ENCODE measurements at places on chromosomes 6 and 20.
A peak's percentile ranks its signal among the peaks of the same experiment; 100 is the strongest.

GRCh38 chr6:36949636-36950035 is 4.9 kb upstream of the PI16 start:
- DNase-seq, result no peak

DNA sequence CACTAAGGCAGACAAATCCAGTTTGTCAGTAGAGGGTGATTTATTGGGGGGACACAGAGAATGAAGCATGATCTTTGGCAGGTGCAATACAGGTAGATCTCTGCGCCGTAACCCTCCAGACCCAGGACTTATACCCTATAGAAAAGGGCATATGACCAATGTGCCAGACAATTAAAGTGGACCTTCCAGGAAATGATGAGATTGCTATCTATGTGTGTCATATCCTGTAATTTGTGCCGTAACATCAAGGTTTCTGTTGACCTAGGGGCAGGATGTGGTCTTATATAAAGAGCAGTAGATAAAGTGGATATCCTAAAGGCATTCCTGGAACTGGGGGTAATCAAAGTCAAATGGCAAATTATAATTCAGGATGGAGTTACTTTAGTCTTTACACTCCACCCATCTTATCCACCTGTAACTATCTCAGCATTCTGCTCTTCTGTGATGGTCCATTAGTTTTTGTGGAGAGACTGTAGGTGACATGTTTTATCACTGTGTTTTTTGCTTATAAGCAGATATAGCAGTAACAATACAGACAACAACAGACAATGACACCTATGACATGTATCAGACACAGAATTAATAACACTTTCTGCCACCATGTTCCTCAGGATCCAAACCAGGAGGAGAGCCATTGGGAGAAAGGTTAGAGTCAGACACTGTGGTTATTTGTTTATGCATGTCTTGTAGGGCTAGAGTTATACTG is 43.1 kb upstream of the ZNF337 start:
- no peak for DNase-seq

DNA sequence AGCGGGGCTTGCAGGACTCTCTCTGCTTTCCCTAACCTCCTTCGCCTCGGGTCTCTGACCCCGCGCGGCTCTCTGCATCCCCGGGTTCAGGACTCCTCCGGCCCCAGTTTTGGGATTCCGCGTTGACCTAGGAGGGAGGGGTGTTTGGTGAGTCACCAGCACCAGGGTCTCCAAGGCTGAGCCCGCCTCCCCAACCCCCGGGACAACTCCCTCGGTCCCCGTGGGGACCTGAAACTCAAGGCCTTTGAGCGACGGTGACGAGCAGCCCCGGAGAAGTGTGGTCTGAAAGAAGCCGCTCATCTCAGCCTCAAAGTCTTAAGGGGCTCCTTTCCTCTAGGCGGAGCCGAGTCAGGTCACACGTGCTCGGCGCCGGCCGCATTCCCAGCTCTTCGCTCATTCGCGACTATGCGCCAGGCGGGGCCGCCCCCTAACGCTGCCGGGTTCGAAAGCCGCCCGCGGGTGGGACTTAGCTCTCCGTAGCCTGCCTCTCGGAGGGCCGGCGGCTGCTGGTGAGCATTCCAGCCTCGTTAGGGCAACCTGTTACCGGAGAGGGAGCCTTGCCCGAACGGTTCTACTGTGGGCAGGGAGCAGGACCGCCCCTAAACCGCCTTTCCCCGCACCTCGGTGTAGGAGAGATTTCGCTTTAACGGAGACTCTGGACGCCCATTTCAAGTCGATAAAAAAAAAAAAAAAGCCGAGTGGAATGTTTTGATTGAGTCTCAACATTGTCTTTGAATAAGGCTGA is 3.0 kb upstream of the PRDM13 start:
- DNase-seq, result no peak

DNA sequence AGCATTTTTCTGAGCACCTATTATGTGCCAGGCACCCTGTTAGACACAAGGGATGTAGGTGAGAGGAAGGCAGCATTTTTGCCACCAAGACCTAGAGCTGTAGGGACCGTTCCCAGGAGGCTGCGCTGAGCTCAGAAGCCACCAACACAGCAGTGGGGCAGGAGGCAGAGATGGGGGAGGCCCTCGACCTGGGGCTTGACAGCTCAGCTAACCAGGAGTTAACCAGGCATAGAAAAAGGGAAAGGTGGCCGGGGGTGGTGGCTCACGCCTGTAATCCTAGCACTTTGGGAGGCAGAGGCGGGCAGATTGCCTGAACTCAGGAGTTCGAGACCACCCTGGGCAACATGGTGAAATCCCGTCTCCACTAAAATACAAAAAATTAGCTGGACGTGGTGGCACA is 29.5 kb downstream of the KIF25 start:
- DNase-seq, result no peak

GRCh38 chr6:111943726-111944125 is 70.5 kb upstream of the FYN start:
- no peak for DNase-seq

DNA sequence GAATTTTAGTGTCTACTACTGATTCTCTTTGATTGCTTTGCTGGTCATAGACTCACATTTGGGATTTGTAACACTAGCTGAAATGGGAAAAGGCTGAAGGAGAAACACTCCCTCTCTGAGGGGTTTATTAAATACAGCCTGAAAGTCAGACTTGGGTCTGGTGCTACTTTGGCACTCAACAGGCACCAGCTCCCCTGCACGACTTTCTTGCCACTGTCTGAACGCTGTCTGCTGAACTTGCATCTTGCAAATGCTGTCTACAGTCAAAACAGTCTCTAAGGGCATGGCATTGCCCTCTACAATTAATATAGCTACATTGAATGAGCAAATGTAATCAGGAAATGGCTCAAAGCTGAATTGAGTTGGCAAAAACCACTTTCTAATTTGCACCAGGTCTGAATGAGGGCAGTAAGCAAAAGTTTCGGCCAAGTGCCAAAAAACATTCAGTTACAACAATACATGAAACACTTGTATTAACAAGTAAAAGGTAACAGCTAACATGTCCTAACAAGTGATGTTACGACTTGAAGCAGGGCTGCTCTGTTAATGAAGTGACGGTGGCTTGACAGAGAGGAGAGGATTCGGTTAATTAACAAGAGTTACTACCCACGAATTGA is 119.5 kb downstream of the FOXC1 start:
- no peak for DNase-seq

DNA sequence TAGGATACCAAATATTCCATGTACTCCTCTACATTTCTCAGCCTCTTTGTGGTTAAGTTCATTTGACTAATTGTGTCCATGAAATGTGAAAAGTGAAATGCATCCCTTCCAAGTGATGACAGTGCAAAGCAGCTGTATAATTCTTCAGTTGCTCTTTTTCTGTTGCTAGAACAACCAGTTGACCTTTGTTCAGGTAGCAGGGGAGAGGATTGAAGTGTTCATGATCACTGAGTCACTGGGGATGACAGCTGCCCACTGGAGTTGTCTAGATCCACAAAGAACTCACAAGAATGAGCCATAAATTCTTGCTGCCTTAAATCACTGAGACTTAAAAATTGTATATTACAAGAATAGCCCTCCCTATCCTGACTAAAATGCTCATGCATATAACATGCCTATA is 254.6 kb downstream of the EPHA7 start:
- DNase-seq, result no peak

DNA sequence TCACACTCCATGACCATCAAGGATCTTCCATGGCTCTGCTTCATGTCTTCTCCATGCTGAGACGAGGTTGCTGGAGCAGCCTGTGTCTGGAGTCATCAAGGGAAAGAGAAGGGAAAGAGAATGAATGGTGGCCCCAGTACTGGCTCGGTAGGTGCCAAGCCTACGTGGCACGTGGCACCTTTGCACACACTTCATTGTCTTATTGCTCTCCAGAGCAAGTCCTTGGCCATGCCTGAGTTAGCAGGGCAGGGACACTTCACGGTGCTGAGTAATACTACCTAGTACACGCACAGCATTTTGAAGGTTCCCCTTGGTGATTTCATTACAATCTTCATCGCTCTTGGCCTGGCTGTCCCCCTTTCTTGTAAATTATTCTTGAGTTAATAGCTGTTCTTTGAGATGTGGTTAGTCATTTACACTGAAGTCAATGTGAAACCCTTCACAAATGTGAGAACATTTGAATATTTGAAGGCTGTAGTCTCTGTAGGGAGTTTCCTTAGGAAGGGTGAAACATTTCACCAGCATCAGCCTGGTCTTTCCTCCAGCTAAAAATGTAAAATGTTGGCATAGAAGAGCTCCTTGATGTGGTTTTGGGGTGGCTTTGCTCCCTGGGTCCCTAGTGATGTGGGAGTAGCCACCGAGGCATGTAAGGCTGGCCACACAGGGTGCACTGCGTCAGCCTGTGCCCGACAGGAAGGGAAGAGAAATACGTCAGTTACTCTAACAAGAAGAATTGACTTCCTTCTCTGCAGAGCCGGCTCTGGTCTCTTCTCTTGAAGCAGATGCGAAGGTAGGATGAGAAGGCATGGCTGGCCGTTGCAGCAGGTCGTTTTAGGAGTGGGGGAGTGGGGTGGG is at the start of gene SYTL3:
Gene SYTL3, plus strand, starts transcription at position 766 of the 855 bp plus-strand sequence. CDS start 13,215 bp downstream, outside the sequence.
- peak; percentile 59 for DNase-seq

- DNase-seq, result no peak
Observed at GRCh38 chr20:22880277-22880676, 154.8 kb upstream of the SSTR4 start.

- no peak for DNase-seq
Observed at GRCh38 chr20:60482221-60483008, 524.2 kb downstream of the CDH26 start.

GRCh38 chr6:56334937-56335336 is 87.6 kb upstream of the COL21A1 start:
- no peak for DNase-seq

GRCh38 chr20:3101737-3102574 is 17.4 kb upstream of the AVP start:
- peak; percentile 35 for DNase-seq

DNA sequence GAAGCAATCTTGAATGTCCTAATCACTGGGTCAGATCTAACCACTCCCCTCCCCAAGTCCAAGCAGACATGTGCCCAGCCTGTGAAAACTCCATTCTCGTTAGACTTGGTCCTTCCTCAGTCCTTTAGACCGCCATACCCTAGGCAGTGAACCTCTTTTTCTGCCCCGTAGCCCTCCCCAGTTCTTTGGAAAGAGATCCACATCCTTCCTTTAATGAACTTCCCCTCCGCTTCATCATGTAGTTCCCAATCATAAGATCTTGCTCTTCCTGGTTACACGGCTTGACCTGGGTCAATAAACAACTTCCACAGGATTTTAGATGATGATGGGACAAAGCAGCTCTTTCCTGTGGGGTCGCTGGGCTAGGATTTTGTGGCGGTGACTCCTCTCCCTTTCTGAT is 9.6 kb downstream of the AHCY start:
- no peak for DNase-seq

DNA sequence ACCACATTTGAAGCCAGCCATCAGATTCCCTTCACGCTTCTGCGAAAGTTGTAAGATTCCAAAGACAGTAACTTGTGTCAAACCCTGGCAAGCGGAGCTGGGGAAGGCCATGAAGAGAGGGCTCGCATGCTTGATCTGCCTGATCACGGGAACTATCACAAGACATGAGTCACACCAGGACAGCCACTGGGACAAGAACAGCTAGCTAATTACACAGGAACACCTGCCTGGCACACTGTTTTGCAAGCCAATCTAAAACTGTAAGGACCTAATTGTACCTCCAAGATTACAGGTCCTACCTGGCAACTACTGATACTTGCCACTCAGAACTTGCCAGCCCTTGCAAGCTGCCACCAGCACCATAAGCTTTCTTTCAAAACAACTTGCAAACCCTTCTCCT is 289.3 kb downstream of the KIF16B start:
- no peak for DNase-seq

GRCh38 chr20:59985164-59985563 is 26.9 kb downstream of the CDH26 start:
- DNase-seq, result no peak

- no peak for DNase-seq
Observed at GRCh38 chr6:162485464-162485863, 242.1 kb downstream of the PRKN start.

DNA sequence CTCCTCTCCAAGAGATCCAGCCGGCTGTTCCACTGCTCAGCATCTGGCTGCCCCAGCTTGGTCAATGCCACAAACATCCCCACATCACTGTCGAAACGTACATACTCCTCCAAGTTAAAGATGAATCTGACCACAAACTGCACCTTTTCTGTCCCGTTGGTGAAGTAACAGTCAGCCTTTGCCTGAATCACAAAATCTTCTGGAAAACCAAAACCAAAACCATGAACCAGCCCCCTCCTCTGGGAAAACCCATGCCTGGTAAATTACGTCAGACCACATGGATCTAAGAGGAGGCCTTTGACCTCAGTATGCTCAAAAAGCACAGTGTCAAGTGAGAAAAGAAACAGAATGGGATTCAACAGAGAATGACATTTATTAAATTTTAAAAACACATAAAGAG is 1.7 kb downstream of the HLA-DOB start:
- DNase-seq, result no peak

- no peak for DNase-seq
Observed at GRCh38 chr6:144834426-144835038, 549.4 kb downstream of the UTRN start.

GRCh38 chr20:64035066-64035932 is 683 bp upstream of the C20orf204 start:
- no peak for DNase-seq

GRCh38 chr20:45467861-45468260 is 1.7 kb upstream of the WFDC2 start:
- no peak for DNase-seq

- no peak for DNase-seq
Observed at GRCh38 chr6:143613749-143614148, 64.0 kb upstream of the PHACTR2 start.

- DNase-seq, result no peak
Observed at GRCh38 chr6:149380523-149380922, 19.5 kb upstream of the SUMO4 start.

- DNase-seq, result no peak
Observed at GRCh38 chr6:25630508-25631278, 21.3 kb upstream of the SCGN start.

DNA sequence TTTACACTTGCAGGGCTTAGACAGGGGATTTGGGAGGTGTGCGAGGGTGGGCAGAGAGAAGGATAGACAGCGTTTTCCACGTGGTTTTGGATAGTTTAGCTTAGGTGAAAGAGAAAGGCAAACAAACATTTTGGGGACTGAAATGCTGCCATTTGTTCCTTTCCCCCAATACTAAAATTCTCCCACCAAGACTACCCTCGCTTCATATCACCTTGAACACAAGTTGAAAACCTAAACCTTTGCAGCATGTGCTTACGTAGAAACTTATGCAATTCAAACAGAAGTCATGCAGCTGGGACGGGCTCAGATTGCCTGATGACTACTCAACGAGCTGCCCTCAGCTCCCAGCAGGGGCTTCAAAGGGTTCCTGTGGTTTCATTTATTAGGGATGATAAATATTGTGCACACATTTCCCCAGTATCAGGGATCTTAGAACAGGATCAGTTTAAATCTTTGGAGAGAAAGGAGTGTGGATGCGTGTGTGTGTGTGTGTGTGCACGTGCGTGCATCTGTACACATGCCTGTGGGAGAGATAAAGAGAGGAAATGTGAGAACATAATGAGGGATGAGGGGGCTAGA is 77.3 kb downstream of the SLC22A23 start:
- DNase-seq, result no peak

- DNase-seq, result no peak
Observed at GRCh38 chr6:99711925-99712324, 105.3 kb downstream of the PRDM13 start.

- no peak for DNase-seq
Observed at GRCh38 chr6:165456286-165456685, 146.9 kb upstream of the C6orf118 start.

GRCh38 chr6:56231827-56232226 is 15.6 kb downstream of the COL21A1 start:
- no peak for DNase-seq
